ENCODE measurements at places on chromosomes 7 and 10. TPM values are rescaled to one million over a fixed set of nuclear protein-coding genes. Genes with fewer than 3 reads are reported as not detected.

Gene RASA4B
- polyA plus RNA-seq = 1.4 TPM

Gene FAM25G
- 1.1 TPM for polyA plus RNA-seq

Gene ZNF736
- polyA plus RNA-seq = 0.01 TPM

DNA sequence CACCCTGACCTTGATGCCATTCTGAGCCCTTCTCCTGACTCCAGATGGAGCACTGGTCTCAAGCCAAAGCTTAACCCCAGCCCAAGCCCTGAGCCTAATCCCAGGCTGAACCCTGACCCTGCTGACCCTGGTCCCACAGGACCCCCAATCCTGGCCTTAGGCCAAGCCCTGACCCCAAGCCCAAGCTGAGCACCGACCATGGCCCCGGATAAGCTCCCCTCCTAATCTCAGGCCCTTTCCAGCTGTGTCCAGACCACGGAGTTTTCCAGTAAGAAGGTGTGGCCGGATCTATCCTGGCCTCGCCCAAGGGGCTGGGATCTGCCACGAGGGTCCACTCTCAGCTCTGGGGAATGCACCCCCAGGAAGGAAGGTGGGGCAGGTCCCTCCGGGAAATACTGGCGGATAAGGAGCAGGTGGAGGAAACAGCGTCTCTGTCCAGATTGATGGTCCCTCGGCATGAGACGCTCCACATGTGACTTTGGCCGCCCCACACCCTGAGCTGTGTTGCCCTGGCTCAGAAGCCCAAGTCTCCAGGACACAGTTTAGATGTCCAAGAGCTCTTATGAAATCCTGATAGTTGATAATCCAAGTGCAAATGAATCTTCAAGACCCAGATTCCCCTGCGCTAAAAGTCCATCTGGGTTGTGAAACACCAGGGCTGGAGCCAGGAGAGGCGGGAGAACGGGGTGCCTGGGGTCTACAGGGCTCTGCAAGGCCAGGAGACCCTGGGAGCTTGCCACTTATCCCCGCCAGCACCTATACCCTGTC is 10.4 kb downstream of the ELN start:
- DNase-seq = no peak

DNA sequence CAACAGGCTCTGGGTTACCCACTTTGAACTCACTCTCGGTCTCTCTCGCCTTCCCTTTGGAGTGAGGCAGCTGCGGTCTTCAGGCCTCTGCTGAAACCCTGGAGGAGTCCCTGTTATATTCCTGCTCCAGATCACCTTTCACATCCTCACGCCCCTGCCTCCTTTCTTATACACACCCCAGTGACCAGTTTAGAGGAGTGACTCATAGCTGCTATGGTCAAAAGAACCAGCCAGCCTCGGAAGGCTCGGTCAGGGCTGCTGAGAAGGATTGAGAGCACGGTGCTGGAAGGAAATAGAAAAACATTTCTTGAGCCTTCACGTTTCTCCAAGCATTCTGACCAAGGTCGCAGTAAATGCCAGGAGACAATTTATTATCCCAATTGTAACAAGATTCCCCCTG is 28.3 kb upstream of the SVOPL start:
- DNase-seq = no peak

- no peak for DNase-seq
These were observed 15.0 kb downstream of the TNKS2 start for GRCh38 chr10:91813251-91813650.

DNA sequence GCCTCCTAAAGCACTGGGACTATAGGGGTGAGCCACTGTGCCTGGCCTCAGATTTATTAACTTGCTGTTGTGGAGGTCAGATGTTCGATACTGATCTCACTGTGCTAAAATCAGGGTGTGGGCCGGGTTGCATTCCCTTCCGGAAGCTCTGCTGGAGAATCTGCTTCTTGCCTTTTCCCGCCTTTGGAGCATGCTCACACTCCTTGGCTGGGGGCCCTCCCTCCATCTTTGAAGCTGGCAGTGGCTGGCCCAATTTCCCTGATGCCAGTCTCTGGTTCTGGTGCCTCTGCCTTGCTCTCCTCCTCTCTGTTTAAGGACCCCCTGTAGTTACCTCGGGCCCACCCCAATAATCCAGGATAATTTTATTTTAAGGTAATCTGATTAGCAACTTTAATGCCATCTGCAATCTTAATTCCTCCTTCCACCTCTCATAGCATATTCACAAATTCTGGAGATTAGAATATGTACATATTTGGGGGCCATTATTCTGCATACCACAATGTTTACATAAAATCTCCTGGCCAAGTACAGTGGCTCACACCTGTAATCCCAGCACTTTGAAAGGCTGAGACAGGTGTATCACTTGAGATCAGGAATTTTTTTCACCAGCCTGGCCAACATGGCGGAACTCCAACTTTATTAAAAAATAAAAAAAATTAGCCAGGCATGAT is 7.9 kb upstream of the PITRM1 start:
- no peak for DNase-seq

GRCh38 chr7:28487487-28487886 is 75.2 kb downstream of the CREB5 start:
- no peak for DNase-seq
